ENCODE measurements at places on chromosomes 1 and 21.

- no peak for DNase-seq
These were observed 4.1 kb upstream of the RBP7 start for GRCh38 chr1:9992910-9993309.

- DNase-seq = no peak
These were observed 71.3 kb downstream of the CNIH3 start for GRCh38 chr1:224687465-224687864.

DNA sequence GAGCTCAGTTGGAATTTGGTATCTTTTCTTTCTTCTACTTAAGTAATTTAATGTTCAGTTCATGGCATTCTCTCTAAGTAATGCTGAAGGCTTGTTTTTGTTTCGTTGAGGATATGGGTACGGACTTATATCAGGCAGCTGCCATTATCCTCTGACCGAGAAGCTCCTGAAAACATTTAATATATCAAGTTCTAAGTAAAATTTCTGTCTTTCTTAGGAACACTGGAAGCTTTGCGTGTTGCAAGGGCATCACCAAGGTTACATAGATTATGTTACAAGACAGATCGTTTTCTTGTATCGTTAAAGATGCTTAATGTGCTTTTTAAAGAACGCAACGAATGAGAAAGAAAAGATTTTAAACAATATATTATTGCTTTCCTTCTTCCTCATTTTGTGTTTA lies 1.0 kb upstream of the GALNT2 start:
- DNase-seq = no peak

DNA sequence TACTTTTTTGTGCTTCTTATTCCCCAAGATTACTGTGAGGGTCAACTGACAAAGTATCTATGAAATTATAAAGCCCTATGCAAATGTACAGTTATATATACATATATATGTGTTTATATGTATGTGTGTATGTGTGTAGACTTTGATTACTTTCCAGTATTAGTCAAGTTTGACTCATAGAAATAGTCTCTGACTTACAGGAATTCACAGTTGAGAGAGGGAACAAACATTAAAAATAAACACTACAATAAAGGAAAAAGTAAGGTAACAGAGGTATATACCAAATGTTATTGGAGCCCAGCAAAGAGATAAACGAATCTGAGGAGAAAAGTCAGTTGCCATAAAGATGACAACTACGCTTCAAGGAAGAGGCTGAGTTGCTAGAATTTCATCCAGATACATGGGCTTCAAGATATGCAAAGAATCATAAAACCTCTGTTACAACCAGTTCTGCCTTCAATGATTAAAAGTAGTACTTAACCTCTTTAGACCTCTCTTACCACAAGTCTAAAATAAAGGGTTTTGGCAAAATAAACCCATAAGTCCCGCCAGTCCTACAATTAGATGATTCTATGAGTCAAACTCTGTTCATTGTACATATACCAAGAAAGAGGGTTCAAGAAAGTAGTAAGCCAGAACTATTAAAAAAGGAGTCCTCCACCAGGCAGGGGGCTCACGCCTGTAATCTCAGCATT lies 7.2 kb downstream of the IFT25 start:
- DNase-seq = no peak

GRCh38 chr1:245666412-245666811 lies 511.6 kb downstream of the KIF26B start:
- DNase-seq = no peak

DNA sequence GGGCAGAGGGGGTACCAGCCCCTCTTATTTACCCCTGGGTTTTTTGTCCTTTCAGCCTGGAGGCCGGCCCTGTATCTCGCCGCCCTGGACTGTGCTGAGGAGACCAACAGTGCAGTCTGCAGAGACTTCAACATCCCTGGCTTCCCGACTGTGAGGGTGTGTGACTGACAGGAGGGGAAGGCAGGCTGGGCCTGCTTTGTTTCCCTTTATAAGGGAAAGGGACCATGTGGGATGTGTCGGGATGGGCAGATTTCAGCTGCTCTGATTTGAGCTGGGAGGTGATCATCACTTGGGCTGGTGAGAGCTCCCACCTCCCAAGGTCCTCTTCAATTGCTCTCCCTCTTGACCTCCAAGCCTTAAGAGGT lies 11.7 kb downstream of the QSOX1 start:
- DNase-seq = no peak

DNA sequence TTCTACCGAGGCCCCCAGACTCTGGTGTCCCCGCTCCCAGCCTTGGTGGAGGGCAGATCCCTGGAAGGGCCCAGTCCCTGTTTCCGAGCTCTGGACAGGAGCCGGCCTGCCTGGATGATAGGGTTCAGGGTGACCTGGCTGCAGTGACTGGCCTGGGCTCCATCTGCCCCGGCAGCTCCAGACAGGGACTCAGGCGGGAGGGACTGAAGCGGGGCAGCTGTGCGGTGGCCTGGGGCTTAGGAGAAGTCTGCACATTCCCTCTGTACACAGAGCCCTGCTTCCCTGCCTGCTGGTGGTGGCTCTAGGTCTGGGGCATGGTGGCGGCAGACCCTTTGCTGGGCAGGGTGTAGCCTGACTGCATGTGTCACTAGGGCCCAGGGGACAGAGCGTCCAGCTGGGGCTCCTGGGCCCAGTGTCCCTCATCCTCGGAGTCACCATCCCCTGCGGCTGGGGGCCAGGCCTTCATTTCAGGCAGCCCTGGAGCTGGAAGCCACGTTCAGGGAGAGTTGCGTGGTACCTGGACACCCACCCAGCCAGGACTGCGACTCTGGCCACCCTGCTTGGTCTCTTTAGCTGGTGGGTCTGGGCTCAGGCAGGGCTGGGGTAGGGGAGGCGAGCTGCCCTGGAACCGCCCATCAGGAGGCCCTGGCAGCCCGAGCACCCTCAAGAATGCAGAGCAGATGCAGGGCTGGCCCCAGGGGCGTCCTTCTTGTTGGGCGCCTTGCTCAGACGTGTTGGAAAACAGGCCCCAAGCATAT lies 9.6 kb downstream of the ARHGEF16 start:
- peak; percentile 11 for DNase-seq

DNA sequence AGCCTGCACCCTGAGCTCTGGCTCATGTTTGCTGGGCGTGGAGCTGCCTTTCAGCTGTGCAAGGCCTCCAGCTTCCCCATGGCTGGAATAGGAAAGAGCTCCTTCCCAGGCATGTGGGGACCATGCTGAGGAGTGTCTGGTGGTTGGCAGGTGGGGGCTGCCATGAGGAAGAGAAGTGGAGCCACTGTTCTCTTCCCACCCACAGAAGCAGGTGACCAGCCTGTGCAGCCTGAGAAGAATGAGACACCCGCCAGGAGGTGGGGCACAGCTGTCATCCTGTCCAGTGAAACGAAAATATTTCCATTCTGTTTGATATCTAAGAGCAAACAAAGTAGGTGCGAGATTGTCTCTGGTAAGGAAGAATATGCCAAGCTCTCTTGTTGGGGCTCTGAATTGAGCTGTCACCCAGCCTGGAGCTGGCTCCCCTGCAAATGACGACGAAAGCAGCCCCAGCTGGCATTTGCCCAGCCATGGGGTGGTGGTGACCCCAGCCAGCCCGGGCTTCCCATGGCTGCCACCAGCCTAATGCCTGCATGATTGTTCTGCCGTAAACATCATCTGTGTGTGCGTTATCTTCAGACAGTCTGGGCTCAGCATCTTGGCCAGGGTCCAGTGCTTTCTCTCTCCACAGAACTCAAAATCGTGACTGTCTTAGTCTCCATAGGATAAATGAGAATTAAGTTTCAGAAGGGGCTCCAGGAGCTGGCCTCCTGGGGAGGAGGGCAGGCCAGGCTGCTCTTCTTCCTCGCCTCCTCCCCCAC lies 429.8 kb upstream of the VAMP3 start:
- peak; percentile 31 for DNase-seq

- DNase-seq = no peak
These were observed 427.1 kb downstream of the PCP4 start for GRCh38 chr21:40294345-40294744.

- no peak for DNase-seq
These were observed 60.2 kb downstream of the MDM4 start for GRCh38 chr1:204576422-204576821.

GRCh38 chr1:167105271-167106118 lies 11.6 kb downstream of the STYXL2 start:
- DNase-seq = no peak

DNA sequence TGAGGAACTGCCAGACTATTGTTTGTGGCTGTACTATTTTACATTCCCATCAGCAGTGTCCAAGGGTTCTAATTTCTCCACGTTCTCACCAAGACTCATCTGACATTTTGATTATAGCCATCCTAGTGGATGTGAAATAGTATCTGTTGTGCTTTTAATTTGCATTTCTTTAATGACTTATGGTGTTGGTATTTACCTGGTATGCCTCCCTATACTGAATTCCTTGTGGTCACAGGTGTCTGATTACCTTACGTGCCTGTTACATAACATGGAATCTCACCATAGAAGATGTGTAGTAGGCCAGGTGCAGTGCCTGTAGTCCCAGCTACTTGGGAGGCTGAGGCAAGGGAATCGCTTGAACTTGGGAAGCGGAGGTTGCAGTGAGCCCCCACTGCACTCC lies 13.5 kb downstream of the ZYG11A start:
- no peak for DNase-seq

DNA sequence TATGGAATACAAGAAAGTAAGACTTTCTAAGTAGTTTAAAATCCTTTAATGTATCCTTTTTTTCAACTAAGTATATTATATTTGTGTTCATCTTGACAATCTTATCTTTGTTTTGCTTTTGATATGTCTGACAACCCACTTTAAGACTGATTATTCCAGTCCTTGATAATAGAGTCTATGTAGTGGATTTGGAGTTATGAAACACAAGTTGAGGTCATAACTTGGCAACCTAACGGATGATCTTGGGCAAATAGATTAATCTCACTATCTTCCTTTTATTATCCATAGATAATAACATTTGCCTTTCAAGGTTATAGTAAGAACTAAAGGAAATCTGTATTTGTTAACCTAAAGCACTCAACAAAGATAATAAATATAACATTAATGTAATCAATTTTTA lies 4.8 kb upstream of the GBP2 start:
- no peak for DNase-seq

- peak; percentile 10 for DNase-seq
These were observed 60.6 kb downstream of the WNT9A start for GRCh38 chr1:227886993-227887696.

DNA sequence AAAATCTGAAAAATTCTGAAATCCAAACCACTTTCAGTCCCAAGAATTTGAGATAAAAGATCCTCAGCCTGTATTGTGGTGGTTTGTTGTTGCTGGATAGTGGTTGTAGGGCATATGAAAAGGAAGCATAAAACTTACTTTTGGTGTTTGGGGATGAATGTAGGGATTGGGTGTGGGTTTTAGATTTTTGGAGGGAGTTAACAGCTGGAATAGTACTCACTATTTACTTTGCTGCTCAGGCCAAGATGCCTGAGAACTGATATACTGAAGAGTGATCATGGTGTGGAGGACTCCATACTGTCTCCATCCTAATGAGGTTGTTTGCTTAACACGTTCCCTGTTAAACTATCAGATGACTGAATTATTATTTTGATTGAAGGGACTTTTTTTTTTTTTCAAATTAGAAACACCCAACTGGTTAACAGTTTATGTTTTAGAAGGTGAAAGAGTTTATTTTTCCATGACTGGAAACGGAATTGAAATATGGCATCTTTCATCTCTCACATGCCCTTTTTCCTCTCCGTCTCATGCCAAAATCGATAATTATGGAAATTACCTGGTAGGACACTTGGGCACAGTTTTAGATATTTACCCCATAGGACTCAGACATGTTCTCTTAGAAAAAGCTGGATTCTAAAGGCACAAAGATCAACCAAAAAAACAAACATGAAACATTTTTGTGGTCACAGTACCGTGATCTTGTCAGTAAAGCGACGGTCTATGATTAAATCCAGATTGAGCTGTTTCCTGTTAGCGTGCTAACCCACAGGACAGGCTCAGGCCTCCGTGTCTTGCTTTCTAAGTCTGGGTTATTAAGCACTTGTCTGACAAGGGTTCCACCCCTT lies 37.3 kb downstream of the RGL1 start:
- DNase-seq = no peak

DNA sequence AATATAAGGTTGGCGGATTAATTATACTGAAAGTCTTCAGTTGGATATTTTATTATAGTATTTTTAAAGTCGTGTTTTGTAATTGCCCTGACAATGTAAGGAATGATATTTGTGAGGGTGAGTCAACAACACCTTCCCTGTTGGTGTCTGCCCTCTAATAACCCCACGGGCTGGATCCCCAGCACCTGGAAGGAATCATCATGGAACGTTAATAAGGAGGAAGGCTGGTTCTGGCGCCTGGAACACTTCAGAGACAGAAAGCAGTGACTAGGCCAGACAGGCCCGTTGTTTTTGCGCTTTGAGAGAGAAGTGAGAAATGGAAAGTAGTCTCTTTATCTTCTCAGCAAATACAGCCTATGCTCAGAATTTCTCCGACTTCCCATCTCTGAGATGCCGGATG lies 31.6 kb downstream of the TEX35 start:
- DNase-seq = no peak

GRCh38 chr1:156497078-156497742 lies 3.4 kb downstream of the MEF2D start:
- no peak for DNase-seq

DNA sequence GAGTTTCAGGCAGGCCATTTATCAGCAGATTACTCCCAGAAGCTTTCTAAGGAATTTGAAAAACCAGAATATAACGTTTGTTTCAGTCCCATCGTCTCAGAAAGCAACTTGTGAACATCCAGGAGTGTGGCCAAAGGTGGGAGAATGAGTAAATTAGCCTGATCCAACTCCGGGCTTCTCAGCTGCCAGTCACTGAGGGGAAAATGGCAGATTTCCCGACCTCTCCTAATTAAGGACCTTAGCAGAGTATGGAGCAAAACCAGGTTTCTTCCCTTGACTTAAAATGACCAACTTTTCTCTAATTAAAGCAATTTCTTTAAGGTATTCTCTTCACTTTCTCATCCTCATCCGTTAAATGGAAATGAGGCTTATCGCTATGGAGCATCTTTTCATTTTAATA lies 1.0 kb downstream of the CORT start:
- no peak for DNase-seq

DNA sequence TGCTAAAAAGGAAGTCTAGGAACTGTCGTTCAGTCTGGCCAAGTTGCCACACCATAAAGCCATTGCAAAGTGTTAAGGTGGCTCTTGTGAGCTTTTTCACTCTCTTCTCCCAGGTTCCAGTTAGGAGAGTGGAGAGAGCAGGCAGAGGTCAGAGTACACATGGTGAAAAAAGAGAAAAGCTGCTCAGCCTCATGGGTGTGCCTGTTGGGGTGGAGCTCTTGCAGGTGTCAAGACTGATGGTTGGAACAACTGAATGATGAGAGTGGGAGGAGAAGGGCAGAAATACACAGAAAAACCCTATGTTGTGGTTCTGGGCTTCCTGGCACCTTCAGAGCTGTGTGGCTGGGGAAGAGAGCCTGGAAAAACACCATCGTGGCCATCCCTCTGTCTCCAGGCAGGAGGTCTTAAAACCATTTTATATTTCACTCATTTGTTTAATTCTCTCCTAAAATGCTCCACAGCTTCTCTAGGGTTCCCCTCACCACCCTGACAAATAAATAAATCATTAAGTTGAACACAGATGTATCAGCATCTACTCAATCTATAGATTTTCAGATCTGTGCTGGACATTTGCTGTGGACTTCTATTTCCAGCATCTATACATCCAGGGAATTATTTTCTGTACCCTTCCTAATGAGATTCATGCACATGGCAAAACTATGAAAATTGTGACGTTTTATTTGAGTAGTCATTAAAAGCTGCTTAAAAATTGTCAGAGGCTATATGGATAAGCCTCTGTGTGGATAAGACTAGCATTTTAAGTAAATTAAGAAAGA lies 17.5 kb downstream of the UBASH3A start:
- DNase-seq = no peak

GRCh38 chr1:36486439-36487335 lies 4.0 kb upstream of the CSF3R start:
- no peak for DNase-seq
